ENCODE measurements at places on chromosomes 5 and 9. TPM values are rescaled to one million over a fixed set of nuclear protein-coding genes. Genes with fewer than 3 reads are reported as not detected.

Gene TMEFF1
- not detected for total RNA-seq

GRCh38 chr9:137975936-137976565 lies 98.5 kb downstream of the CACNA1B start:
- peak; percentile 32 for DNase-seq

Gene ARID3C
- total RNA-seq = not detected

GRCh38 chr9:96304230-96304629 lies 2.3 kb upstream of the HSD17B3 start:
- DNase-seq = no peak

GRCh38 chr9:4301971-4302427 lies 2.1 kb upstream of the GLIS3 start:
- DNase-seq = no peak

Gene GRXCR2
- total RNA-seq = not detected

DNA sequence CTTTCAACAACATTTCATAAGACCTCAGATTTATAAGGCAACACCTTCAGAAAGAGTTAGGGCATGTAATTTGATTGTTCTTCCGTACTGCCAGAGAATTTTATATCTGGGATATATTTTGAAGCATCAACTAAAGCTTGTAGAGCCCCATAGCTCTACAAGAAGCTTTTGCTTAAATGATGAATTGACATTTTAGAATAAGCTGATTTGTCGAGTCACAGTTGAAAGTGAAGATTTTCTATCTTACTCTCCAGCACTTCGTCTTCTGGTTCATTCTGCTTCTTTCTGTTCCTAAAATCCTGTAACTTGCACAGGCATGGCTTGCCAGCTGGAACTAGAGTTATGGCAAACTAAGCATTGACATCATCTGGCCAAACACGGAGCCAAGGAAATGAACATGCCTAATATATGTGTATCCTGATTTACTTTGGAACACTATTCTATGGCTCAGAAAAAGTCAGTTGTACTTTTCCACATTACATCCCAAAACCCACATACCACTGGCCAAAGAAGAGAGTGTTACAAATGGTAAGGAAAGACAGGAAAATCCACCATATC lies 68.6 kb upstream of the MAST4 start:
- no peak for DNase-seq

DNA sequence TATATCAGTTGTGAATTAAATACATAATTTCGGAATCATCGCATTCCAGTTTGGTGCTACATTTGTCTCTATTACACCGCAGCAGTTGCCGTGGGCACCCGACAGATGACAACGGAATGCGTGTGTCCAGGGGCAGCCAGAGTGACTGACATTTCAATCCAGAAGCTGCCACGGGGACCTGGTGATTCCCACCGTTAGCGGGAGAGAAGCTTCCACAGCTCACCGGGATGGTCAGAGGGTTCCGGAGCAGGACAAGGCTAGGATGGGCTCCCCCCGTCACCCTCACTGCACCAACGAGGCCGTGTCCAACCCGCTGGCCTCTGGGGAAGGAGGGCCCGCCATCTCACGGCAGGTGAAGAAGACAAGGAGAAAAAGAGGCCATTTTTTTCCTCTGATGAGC lies 86.8 kb downstream of the GTF3C4 start:
- no peak for DNase-seq

- DNase-seq = no peak
These were observed 90.1 kb downstream of the LMNB1 start for GRCh38 chr5:126866851-126867636.

Gene ZNF454
- not detected for total RNA-seq

DNA sequence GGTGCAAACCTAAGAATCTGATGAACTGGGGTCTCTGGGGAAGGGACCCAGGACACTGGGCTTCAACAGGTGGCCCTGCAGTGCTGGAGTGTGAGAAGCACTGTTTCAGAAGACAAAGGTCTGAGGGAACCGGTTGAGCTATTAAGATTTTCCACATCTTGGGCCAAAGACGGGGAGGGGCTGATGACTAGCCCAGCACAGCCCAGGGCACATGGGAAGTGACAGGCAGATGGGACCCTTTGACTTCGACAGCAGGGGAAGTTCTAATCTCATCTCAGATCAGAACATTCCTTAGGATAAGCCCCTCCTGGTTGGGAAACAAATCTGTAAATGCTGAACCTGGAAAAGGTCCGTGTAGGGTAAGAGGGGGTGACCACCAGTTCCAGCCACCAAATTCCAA lies 67.4 kb downstream of the RAPGEF1 start:
- DNase-seq = no peak

Gene SLC28A3
- total RNA-seq = 22.3 TPM

DNA sequence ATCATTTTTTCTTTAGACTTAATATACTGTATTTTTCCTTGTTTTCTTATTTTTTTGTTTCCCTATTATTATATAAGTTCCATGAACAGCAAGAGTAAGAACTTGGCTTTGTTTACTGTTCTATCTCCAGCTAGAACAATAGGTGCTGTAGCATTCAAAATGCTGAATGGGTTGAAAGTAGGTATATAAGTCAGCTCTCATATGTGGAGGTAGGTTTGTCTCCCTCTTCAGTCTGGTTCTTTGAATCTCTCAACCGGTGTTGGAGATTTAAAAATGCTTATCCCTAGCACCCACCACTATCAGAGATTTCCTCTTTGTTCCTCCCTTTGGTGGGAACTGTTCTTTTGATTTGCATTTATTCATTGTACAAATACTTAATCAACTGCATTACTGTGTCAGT lies 87.5 kb upstream of the FSD1L start:
- no peak for DNase-seq

DNA sequence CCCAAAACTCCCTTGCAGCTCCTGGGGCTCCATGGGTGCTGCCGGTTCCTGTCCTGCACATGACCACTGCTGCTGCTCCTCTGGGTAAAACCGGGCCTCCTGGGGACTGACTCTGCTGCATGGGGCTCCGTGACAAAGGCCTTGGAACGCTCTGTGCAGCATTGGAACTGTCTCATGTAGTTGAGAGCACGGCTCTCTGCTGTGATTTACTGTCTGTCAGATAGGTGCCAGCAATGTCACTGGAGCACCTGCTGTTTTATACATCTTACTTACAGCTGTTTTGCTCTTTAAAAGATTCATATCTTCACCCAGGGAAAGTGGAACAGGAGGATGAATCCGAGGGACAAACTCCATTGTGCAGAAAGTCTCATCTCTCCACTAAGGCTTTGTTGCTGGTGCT lies 138.1 kb downstream of the YIPF5 start:
- DNase-seq = no peak

Gene MARVELD2
- total RNA-seq = 9.1 TPM

- DNase-seq = no peak
These were observed 197.0 kb downstream of the ARHGEF28 start for GRCh38 chr5:73822989-73823339.

Data from Peyer's patch (tissue), 4 donors.